Heart left ventricle (tissue), 16 donors: ENCODE measurements at places on chromosomes 2 and 18.
A peak's percentile ranks its signal among the peaks of the same experiment; 100 is the strongest.

DNA sequence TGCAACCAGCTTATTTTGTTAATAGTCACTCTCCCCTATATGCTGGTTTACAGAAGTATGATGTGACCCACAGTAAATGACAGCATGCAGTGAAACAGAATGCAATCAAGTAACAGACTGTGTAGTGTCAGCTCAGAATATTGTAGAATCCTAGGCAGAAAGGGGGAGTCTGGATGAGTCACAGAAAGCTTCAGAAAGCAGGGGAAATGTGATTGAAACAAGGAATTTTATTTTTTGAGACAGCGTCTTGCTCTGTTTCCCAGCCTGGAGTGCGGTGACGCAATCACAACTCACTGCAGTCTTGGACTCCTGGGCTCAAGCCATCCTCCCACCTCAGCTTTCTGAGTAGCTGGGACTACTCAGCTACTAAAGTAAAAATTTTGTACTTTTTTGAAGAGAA lies 219.9 kb upstream of the FBXO11 start:
- DNase-seq, result peak; percentile 47

GRCh38 chr18:69558052-69558451 lies 157.4 kb downstream of the DOK6 start:
- no peak for DNase-seq

DNA sequence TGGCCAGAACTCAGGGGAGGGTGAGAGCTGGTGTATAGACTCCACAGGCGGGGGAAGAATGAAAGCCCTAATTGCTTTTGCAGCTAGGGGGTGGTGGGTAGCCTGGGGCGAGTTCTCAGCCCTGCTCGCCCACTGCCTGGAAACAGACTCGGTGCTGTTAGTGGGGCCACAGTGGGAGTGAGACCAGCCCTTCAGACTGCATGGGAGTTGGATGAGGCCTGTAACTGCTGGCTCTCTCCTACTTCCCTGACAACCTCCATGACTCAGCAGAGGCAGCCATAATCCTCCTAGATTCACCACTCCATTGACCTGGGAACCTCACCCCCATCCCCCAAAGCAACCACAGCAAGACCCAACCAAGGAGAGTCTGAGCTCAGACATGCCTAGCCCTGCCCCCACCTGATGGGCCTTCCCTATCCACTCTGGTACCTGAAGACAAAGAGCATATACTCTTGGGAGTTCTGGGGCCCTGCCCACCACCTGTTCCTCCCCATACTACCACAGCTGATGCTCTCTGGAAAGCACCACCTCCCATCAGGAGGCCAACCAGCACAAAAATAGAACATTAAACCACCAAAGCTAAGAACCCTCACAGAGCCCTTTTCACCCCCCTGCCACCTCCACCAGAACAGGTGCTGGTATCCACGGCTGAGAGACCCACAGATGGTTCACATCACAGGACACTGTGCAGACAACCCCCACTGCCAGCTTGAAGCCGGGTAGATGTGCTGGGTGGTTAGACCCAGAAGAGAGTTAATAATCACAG lies 226.3 kb downstream of the EIPR1 start:
- no peak for DNase-seq

DNA sequence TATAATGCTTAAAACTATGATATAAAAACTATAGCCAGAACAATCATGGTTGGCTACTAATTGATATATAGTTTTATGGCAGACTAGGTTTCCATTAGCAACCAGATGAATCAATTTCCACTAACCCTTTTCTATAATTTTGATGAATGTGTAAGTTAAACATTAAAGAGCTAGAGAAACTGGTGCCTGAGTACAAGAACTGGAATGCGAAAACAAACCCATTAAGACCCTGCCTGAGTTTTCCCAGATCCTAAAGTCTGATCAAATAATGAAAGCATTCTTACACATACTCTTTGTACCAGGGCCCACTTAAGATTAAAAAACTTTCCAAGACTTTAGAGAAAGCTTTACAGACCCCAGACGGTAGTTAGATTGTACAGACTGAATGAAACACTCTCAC lies 21.3 kb downstream of the MRPL19 start:
- no peak for DNase-seq

DNA sequence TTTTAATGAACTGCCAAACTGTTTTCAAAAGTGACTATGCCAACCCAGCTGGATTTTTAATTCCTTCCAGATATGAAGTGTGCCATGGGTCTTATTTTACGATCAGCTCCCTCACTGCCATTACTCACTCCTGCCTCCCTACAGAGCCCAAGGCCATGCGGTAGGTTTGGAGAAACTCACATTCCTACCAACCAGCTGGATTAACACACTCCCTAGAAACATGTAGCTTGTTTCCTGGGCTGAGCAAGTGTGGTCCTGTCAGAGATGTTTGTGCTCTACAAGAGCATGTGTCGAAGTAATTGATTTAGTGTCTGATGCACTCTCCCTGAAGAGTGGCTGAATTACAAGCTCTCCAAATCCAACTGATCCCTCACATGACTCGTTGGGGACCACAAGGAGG lies 82.5 kb downstream of the SPP2 start:
- no peak for DNase-seq
